Neuronal stem cell (in vitro differentiated cells): ENCODE measurements at places on chromosomes 6 and 20.

GRCh38 chr6:81787313-81788068, 35.0 kb upstream of the TENT5A start:
- no peak for DNase-seq
- no peak overlapping the region for H3K27ac ChIP-seq
- H3K4me1 ChIP-seq, result peaks cover 4% of the 10 kb centered on the region
- H3K36me3 ChIP-seq, result no peaks in the 10 kb centered on the region
- H3K4me3 ChIP-seq, result no peak overlapping the region

DNA sequence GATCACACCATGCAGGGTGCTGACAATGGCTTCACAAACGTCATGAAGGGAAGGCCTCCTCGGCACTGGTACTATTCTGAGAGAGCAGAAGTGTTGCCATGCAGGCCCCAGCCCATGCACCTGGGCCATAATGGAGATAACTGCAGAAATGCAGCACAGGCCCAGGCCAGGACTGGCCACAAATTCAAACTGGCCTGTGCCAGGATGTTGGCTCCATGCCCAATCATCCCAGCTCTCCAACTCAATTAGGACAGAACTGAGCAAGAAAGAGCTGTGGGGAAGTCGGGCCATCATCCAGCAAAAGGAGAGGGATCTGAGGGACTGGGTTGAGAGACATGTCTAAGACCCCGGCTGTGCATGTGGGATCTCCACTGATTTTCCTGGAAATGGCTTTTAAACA, 48.9 kb upstream of the SYNDIG1 start:
- no peaks in the 10 kb centered on the region for H3K27me3 ChIP-seq
- no peak overlapping the region for H3K27ac ChIP-seq
- H3K36me3 ChIP-seq, result no peaks in the 10 kb centered on the region

GRCh38 chr6:129845696-129846095, 15.4 kb downstream of the TMEM244 start:
- no peak overlapping the region for H3K27ac ChIP-seq
- no peak overlapping the region for H3K4me3 ChIP-seq
- H3K4me1 ChIP-seq, result no peaks in the 10 kb centered on the region
- no peaks in the 10 kb centered on the region for H3K36me3 ChIP-seq

DNA sequence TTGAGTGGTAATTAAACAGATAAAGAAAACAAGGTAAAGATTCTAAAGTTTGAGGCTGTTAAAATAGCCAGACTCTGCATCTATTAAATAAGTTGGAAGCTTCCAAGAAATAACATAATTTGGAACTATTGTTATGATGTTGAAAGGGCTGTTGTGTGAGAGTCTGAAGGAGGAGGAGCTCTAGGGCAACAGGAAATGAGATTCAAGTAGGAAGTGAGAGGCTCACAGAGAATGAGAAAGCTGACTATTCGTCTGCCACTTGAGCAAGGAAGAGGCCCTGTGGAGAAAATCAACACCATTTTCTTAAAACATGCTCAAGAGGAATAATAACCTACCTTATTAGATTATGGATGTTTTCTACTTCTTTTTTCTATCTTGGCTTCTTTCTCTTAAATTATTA, 185.2 kb downstream of the SLC24A3 start:
- H3K27ac ChIP-seq, result no peak overlapping the region
- H3K27me3 ChIP-seq, result no peaks in the 10 kb centered on the region
- no peaks in the 10 kb centered on the region for H3K4me1 ChIP-seq
- H3K4me3 ChIP-seq, result no peak overlapping the region
- no peaks in the 10 kb centered on the region for H3K36me3 ChIP-seq
- no peak for DNase-seq

DNA sequence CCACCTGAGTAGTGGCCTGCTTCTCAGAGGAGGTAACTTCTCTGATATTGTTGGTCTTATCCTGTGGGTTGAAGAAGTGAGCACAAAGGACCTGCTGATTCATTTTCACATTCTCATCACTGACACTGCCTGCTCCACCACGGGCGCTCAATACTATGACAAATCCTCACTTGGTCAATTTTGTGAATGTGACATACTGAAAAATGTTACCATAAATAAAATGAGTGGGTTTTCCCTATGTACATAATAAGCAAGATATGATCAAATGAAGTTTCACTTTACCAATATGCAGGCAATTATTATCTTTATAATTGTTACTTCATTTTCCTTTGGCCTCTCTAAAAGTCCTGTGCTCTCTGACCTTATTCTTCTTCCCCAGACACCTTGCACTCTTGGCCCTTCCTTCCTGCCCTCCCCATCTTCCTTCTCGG, 71.5 kb upstream of the RIPOR2 start:
- no peaks in the 10 kb centered on the region for H3K27me3 ChIP-seq
- DNase-seq, result no peak
- no peaks in the 10 kb centered on the region for H3K36me3 ChIP-seq
- no peak overlapping the region for H3K4me3 ChIP-seq
- peaks cover 11% of the 10 kb centered on the region for H3K4me1 ChIP-seq
- no peak overlapping the region for H3K27ac ChIP-seq

DNA sequence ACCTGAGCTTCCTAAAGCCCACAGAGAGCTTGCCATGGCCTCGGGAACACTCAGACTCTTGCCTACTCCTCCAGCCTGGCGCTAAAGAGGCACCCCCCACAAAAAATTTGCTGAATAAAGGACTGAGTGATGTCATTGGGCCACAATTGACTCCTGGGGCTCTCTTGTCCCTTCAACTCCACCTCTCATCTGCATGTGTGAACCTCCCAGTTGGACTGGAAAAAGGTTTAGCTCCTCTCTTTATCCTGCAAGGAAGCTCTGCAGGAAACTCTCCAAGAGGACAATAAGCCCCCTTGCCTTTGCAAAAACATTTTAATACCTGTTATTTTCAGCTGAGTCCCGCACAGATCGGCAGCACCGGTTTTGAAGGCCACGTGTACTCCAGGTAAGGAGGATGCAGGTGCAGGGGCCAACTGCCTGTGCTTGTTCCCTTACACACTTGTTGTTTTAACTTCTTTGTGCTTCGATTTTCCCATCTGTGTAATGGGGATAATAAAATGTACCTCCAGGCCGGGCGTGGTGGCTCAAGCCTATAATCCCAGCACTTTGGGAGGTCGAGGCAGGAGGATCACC, 107.3 kb downstream of the TFAP2C start:
- H3K27ac ChIP-seq, result no peak overlapping the region
- DNase-seq, result peak; percentile 51
- no peak overlapping the region for H3K4me3 ChIP-seq
- H3K27me3 ChIP-seq, result peaks cover 2% of the 10 kb centered on the region
- H3K4me1 ChIP-seq, result peaks cover 3% of the 10 kb centered on the region

DNA sequence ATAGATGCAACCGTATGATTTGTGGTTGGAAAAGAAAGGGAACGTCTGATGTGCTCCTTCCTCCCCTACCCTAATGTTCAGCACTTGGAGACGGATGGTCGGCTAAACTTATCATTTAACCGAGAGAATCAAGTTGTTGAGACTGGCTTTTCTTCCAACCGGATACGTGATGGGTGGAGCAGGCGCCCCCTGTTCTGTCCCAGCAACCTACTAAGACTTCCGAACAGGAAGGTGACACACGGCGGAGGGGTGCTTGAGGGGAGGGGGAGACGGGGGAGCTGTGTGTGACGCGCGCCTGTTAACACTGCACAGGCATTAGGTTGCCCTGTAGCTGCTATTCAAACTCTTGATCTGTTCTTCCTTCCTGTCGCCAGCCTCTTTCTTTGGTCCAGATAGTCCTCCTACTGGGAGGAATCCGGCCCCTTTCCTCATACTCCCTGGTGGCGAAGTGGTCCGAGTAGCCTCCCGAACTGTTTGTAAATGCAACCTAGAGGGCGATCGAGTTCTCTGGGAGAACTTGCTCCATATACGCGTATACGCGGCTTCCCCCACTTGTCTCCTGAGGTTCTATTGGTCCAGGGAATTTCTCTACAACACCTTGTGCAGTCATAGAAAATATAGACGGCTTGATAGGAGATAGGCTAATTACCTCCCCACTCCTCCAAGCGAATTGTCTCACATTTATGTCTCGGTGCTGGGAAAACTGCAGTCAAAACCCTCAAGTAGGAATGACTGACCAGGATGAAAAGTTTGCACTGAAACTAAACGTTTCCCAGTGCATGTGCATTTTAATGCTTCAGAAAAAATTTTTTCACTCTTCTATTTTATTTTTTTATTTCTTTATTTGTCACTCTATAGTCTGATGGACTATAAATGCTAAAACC, 126.0 kb upstream of the SLC2A12 start:
- H3K4me1 ChIP-seq, result no peaks in the 10 kb centered on the region
- no peak overlapping the region for H3K4me3 ChIP-seq
- peak; percentile 82 for DNase-seq
- no peaks in the 10 kb centered on the region for H3K36me3 ChIP-seq
- no peak overlapping the region for H3K27ac ChIP-seq

- no peaks in the 10 kb centered on the region for H3K36me3 ChIP-seq
- H3K27ac ChIP-seq, result peak overlapping the region; percentile 75
- no peak for DNase-seq
- peak overlapping the region; percentile 84 for H3K4me3 ChIP-seq
These were observed 1.4 kb downstream of the PDE10A start for GRCh38 chr6:165661664-165662025.

GRCh38 chr20:64222851-64223525, 32.6 kb upstream of the PCMTD2 start:
- H3K27ac ChIP-seq, result no peak overlapping the region
- H3K36me3 ChIP-seq, result no peaks in the 10 kb centered on the region
- no peaks in the 10 kb centered on the region for H3K27me3 ChIP-seq
- peaks cover 27% of the 10 kb centered on the region for H3K4me1 ChIP-seq

- H3K4me1 ChIP-seq, result peaks cover 4% of the 10 kb centered on the region
- DNase-seq, result no peak
- no peaks in the 10 kb centered on the region for H3K27me3 ChIP-seq
- H3K36me3 ChIP-seq, result no peaks in the 10 kb centered on the region
- no peak overlapping the region for H3K4me3 ChIP-seq
These were observed 136.4 kb upstream of the KCNG1 start for GRCh38 chr20:51159303-51159702.

DNA sequence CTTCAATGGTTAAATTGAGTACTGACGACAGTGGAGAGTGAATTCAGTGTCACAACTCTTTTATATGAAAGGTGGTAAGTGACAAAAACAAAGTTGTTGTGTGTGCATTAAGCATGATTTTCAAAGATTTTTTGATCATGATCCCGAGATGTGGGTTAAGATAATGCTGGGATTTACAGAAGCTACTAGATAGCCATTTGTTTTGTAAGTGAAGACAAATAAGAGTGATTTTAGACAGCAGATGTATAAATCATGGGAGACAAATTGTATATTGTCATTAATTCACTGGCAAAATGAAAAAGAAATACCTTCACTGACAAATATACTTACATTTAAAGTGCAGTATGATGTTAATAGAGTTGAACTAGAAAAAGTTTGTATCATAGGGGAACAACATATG, 6.1 kb downstream of the ADGRB3 start:
- no peak overlapping the region for H3K4me3 ChIP-seq
- peaks cover 6% of the 10 kb centered on the region for H3K4me1 ChIP-seq
- H3K27ac ChIP-seq, result no peak overlapping the region
- no peaks in the 10 kb centered on the region for H3K36me3 ChIP-seq

GRCh38 chr6:107959392-107959791, 1.4 kb upstream of the SEC63 start:
- DNase-seq, result no peak
- peaks cover 12% of the 10 kb centered on the region for H3K36me3 ChIP-seq
- H3K4me3 ChIP-seq, result no peak overlapping the region

GRCh38 chr6:79234150-79235022, at the start of gene HMGN3:
Gene HMGN3, minus strand, starts transcription at chr6:79234682.
- peak; percentile 75 for DNase-seq
- no peaks in the 10 kb centered on the region for H3K27me3 ChIP-seq
- peak within 1 kb of the TSS; percentile 10 for H3K27ac ChIP-seq
- peak within 1 kb of the TSS; percentile 88 for H3K4me3 ChIP-seq
- H3K36me3 ChIP-seq, result peaks cover 13% of the 10 kb centered on the region

DNA sequence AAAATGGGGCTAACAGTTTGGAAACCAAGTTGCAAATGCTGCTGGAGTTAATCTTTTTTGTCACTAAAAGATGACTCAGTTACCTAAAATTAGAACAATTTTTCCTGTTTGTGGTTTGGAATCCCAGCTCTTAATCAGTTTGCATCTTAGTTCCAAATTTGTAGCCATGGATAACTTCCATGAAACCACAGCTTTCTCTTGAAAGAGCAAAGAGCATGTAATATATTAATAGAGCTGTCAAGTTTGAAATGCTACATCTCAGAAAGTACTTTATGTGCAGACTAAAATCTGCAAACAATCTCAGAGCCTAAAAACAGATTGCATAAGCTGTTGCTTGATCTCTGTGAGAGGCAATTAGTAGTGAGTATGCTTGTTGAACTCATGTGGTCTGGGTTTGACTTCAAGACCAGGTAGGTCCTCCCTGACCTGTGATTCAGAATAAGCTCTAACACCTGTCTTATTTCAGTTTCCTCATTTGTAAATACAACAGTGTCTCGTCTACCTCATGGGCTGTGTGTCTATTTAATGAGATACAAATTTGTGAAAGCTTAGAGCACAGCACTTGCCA, 23.5 kb downstream of the DHX35 start:
- no peaks in the 10 kb centered on the region for H3K4me1 ChIP-seq
- peaks cover 2% of the 10 kb centered on the region for H3K36me3 ChIP-seq
- no peaks in the 10 kb centered on the region for H3K27me3 ChIP-seq
- no peak overlapping the region for H3K27ac ChIP-seq
- no peak for DNase-seq

- DNase-seq, result no peak
- no peaks in the 10 kb centered on the region for H3K27me3 ChIP-seq
- no peak overlapping the region for H3K4me3 ChIP-seq
- peaks cover 11% of the 10 kb centered on the region for H3K4me1 ChIP-seq
These were observed 21.3 kb upstream of the UTRN start for GRCh38 chr6:144263786-144264185.

- H3K27ac ChIP-seq, result no peak overlapping the region
- DNase-seq, result no peak
- H3K27me3 ChIP-seq, result no peaks in the 10 kb centered on the region
- H3K4me3 ChIP-seq, result no peak overlapping the region
- no peaks in the 10 kb centered on the region for H3K36me3 ChIP-seq
- peaks cover 15% of the 10 kb centered on the region for H3K4me1 ChIP-seq
These were observed 175.7 kb downstream of the VEGFA start for GRCh38 chr6:43945768-43946080.

DNA sequence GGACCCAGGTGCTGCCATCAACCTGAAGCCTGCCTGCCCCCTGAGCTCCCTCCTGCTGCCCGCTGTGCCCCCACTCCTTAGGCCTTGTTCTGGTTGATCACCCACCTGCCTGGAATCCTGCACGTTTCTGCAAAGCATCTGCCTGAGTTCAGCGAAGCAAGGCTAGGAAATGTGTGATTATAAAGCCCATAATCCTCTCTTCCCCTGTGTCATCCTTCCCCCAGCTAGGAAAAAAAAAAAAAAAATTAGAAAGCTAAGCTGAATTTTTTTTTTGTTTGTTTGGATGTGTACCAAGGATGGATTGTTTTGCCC, 93.2 kb downstream of the FOXA2 start:
- no peaks in the 10 kb centered on the region for H3K36me3 ChIP-seq
- H3K27ac ChIP-seq, result no peak overlapping the region
- no peak overlapping the region for H3K4me3 ChIP-seq
- DNase-seq, result no peak
- H3K4me1 ChIP-seq, result peaks cover 9% of the 10 kb centered on the region
- H3K27me3 ChIP-seq, result peaks cover 5% of the 10 kb centered on the region

DNA sequence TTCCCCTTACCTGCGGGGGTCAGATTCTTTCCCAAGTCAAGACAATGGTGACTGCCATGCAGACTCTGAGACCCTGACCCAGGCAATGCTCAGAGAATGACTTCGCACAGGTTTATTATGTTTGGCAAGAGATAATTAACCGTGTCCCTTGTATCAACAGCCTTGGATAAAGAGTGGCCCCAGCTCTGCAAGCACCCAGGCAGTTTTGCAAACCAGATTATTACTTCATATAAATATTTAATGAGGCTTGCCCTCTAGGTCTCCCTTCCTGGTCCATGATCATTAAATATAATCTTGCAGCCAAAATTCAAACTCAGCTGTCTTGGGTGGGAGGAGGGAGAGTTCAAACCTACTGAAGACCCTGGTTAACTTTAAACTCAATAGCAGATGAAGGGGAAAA, 156.5 kb downstream of the ANKRD60 start:
- no peak overlapping the region for H3K27ac ChIP-seq
- H3K4me3 ChIP-seq, result no peak overlapping the region
- no peaks in the 10 kb centered on the region for H3K27me3 ChIP-seq
- no peaks in the 10 kb centered on the region for H3K36me3 ChIP-seq
- peaks cover 5% of the 10 kb centered on the region for H3K4me1 ChIP-seq
